Endothelial cell of umbilical vein (primary cell): ENCODE measurements at places on chromosomes 2 and 18. TPM values are rescaled to one million over a fixed set of nuclear protein-coding genes. Genes with fewer than 3 reads are reported as not detected.

Gene SLC11A1
- 0.03 and 0.08 TPM in 2 replicates for polyA plus RNA-seq

Gene RAB12
- 9.2 and 11.5 TPM in 2 replicates for polyA plus RNA-seq

Gene UCN
- 1.2 and 1.6 TPM in 2 replicates for polyA plus RNA-seq

Gene AMER3
- polyA plus RNA-seq: not detected in 2 replicates

Gene FAM237A
- not detected in 2 replicates for polyA plus RNA-seq

Gene ANTXR1
- 3.7 and 4.2 TPM in 2 replicates for polyA plus RNA-seq

Gene PSMA8
- polyA plus RNA-seq: not detected in 2 replicates

Gene C2orf66
- 0.54 and 0.59 TPM in 2 replicates for polyA plus RNA-seq

Gene TCF7L1
- 8.5 and 9.6 TPM in 2 replicates for polyA plus RNA-seq

Gene SPDYA
- 0.06 TPM in 2 replicates for polyA plus RNA-seq

Gene CGREF1
- 2.7 and 2.9 TPM in 2 replicates for polyA plus RNA-seq

Gene KCNF1
- polyA plus RNA-seq: 0.23 and 0.27 TPM in 2 replicates

Gene SELENOI
- 4.8 and 10.8 TPM in 2 replicates for polyA plus RNA-seq

Gene ANKRD30B
- not detected in 2 replicates for polyA plus RNA-seq

Gene ADRA2B
- polyA plus RNA-seq: 0.03 TPM in 1 of 2 replicates, not detected in the other

Gene TMEM247
- polyA plus RNA-seq: not detected in 2 replicates

Gene DYNAP
- not detected in 2 replicates for polyA plus RNA-seq

Gene CNGA3
- polyA plus RNA-seq: not detected in 2 replicates

Gene NTSR2
- not detected in 2 replicates for polyA plus RNA-seq

Gene DSG2
- 0.04 TPM in 1 of 2 replicates, not detected in the other for polyA plus RNA-seq

Gene GKN2
- polyA plus RNA-seq: not detected in 2 replicates

Gene KCNIP3
- 0.08 and 0.12 TPM in 2 replicates for polyA plus RNA-seq

Gene LCT
- 0.03 TPM in 1 of 2 replicates, not detected in the other for polyA plus RNA-seq

Gene PMAIP1
- 7.3 and 7.6 TPM in 2 replicates for polyA plus RNA-seq

Gene IL1RN
- polyA plus RNA-seq: not detected in 2 replicates

Gene EPG5
- 16.7 and 16.8 TPM in 2 replicates for polyA plus RNA-seq

Gene CNDP1
- polyA plus RNA-seq: not detected in 2 replicates

Gene CRYGD
- polyA plus RNA-seq: not detected in 2 replicates

Gene SPOPL
- 2.0 and 3.1 TPM in 2 replicates for polyA plus RNA-seq

Gene GRB14
- polyA plus RNA-seq: 3.0 TPM in 2 replicates

Gene ASB18
- polyA plus RNA-seq: not detected in 2 replicates

Gene TMEM169
- not detected in 2 replicates for polyA plus RNA-seq

Gene HOXD4
- 7.6 TPM in 2 replicates for polyA plus RNA-seq

Gene PRSS56
- polyA plus RNA-seq: not detected in 2 replicates

Gene TMEM37
- 13.6 and 16.2 TPM in 2 replicates for polyA plus RNA-seq

Gene CACNB4
- 0.13 and 0.23 TPM in 2 replicates for polyA plus RNA-seq

Gene IMPACT
- 12.5 and 15.4 TPM in 2 replicates for polyA plus RNA-seq

Gene ITSN2
- polyA plus RNA-seq: 29.2 and 30.5 TPM in 2 replicates

Gene SERPINB10
- polyA plus RNA-seq: not detected in 2 replicates

Gene DSC2
- polyA plus RNA-seq: under 0.01 TPM in 1 of 2 replicates, not detected in the other

Gene MC5R
- not detected in 2 replicates for polyA plus RNA-seq

Gene IL1RL2
- 0.08 and 0.11 TPM in 2 replicates for polyA plus RNA-seq
